ENCODE measurements at places on chromosomes 7 and 10. TPM values are rescaled to one million over a fixed set of nuclear protein-coding genes. Genes with fewer than 3 reads are reported as not detected.

Gene SAMD9
- 6.0 TPM for total RNA-seq

Gene ANKRD30A
- not detected for total RNA-seq

Gene EVX1
- total RNA-seq: 0.10 TPM

Gene LIPM
- total RNA-seq: not detected

Gene UNC5B
- total RNA-seq: 1.1 TPM

Gene CLIP2
- total RNA-seq: 39.9 TPM

Gene PODXL
- total RNA-seq: 32.3 TPM

Gene GOLGA7B
- 1.5 TPM for total RNA-seq

Gene ADIRF
- 14.8 TPM for total RNA-seq

All from Panc1 (cell line).